ENCODE measurements at places on chromosomes 4 and X.

DNA sequence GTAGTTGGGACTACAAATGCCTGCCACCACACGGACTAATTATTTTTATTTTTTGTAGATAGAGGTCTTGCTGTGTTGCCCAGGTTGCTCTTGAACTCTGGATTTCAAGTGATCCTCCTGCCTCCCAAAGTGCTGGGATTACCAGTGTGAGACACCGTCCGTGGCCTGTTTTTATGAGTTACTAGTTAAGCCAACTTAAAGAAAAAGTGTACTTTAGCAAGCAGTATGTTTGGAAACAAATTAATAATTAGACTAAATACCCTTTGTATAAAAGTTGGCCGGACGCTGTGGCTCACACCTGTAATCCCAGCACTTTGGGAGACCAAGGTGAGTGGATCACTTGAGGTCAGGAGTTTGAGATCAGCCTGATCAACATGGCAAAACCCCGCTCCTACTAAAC lies 14.2 kb upstream of the PTPN13 start:
- DNase-seq: no peak

DNA sequence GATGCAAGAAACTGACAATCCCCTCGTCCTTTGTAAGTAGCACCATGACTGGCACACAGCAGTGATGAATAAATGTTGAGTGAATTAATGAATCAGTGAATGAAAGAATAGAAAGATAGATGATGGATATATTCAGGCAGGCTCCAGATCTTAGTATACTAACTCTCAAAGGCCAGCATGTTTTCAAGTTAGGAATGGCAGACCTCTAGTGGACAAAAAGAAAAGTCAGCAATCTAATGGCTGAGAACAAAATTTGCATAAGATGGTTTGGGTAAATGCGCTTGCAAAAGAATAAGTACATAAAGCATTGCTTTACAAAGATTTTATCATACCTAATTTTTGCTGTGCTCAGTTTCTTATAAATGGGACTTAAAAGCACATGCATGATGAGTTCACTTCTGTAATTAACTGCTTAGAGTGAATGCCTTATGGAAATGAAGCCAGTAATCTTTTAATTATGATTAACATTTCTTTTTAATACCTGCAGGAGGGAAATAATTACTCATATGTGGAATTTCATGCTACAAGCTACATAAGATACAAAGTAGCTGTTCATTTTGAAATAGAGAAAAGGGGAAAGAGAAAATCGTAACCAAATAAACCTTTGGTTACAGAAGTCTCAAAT lies 126.9 kb upstream of the GPRIN3 start:
- DNase-seq: no peak

DNA sequence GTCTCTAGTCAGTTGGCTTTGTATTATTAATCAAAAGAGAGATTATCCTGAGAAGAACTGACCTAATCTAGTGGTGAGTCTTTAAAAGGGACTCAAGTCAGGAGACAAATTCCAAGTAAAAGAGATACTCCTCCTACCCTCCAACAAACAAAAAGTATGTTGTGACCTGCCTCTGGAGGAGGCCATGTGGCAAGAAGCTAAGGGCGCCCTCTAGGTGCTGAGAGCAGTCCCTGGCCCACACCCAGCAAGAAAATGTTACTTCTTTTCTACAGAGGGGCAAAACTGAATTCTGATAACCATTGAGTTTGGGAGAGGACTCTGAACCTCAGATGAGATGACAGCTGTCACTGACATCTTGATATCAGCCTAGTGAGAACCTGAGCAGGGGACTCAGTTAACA lies 953.6 kb upstream of the AGA start:
- no peak for DNase-seq

- DNase-seq: no peak
These were observed 759.6 kb downstream of the RAB28 start for GRCh38 chr4:12724510-12724909.

GRCh38 chr4:115361781-115362180 lies 248.4 kb upstream of the NDST4 start:
- no peak for DNase-seq

DNA sequence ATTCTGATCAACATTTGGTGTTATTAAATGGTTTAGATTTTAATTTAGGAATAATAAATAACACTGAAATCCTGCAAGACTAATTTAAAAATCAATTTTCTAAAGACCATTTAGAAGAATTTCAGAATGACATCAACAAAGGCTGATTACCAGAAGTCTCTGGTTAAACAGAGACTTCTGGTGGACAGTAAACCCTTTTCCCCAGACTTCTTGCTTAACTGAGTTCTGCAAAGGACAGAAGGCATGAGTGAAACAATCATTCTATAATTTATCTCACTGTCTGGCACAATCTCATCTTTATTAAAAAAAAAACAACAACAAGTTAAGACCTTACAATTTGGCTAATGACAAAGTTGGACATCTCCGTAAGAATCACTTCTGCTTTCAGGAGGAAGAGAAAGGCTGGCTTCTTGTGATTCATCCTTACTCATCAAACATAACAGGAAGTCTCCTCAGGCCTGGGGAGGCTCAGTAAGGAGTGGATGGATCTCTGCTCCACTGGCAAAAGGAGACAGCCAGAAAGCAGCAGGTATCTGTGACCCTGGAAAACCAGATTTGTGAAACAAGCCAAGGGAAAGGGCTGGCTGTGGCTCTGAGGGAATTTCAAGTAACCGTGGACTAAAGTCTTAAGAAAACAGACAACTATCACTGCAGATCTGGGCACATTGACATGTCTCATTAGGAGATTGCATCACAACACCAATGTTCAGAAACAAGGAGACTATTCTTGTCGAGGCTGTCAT lies 908 bp upstream of the TLR6 start:
- DNase-seq: peak; percentile 13

DNA sequence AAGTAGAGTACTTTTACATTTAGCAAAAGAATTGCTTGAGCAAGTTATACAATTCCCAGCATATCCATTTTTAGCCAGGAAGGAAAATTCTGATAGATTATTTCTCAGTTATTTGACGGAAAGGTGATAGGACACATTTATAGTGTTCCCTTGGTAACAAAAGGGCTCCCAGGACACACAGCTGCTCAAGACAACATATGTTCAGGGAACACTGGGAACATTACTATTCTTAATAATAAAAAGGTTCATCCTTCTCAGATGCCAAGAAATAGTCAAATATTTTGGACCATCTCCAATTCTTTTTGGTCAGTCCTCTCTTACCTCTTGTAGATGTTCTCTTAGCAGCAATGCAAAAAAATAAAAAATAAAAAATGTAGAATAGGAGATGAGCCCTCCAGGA lies 66.8 kb upstream of the SMAD1 start:
- DNase-seq: no peak

- DNase-seq: no peak
These were observed 142.9 kb downstream of the ANAPC10 start for GRCh38 chr4:144955104-144955503.

DNA sequence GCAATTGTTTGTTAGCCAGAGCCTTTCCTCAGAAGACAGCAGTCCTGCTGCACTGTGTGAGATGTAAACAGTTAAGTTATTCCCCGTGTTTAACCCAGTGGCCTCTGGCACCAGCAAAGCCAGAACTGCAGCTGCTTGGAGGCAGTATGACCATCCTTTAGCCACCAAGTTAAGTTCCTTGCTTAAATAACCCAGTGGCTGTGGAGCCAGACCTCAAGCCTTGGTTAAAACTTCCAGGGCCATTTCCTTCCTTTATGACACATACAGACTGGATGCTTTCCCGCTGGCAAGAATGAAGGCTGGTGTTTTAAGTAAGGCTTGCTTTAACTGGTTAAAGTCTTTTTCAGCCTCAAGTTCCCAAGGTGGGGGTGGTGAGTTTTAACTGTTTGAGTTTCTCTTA lies 379.8 kb downstream of the DCAF12L2 start:
- no peak for DNase-seq
